Epithelial cell of proximal tubule (primary cell): ENCODE measurements at places on chromosomes 4 and X. TPM values are rescaled to one million over a fixed set of nuclear protein-coding genes. Genes with fewer than 3 reads are reported as not detected.

Gene P2RY4
- not detected in 2 replicates for total RNA-seq

Gene NUDT10
- 3.0 and 3.2 TPM in 2 replicates for total RNA-seq

Gene CLDN22
- not detected in 2 replicates for total RNA-seq

- DNase-seq = no peak
Measured at GRCh38 chr4:6188687-6189305, 11.6 kb downstream of the JAKMIP1 start.

GRCh38 chr4:84740057-84740456 is 157.1 kb downstream of the CDS1 start:
- no peak for DNase-seq
